Endothelial cell (in vitro differentiated cells): ENCODE measurements at places on chromosomes 6 and 20. TPM values are rescaled to one million over a fixed set of nuclear protein-coding genes. Genes with fewer than 3 reads are reported as not detected.

FERMT1 gene
- 0.62 TPM for total RNA-seq

CCDC170 gene
- 0.31 TPM for total RNA-seq

AK9 gene
- 3.5 TPM for total RNA-seq

- no peak for DNase-seq
Measured at GRCh38 chr6:13044390-13044789, 283.9 kb downstream of the TBC1D7 start.

DNA sequence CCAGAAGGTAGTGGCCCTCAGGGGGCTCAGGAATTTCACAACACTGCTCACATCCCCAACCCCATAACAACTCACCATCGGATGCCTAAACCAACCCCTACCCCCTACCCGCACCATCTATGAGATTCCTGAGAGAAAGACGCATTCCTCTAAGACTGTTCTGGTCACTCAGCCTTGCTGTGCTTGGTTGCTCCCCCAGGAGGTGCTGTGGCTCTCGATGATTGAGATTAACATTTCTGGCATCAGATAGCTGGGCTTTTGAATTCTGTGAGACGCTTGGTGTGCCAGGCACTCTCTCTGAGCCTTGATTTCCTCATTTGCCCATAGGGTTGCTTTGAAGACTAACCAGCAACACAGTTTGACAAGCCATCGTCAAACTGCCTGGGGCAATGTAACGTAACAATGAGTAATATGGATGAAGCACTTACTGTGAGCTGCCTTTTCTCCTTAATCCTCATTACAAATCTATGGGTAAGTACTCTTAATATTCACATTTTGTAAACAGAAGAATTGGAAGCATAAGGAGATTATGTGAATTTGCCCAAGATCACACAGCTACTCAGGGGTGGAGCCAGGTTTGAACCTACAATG lies 978 bp downstream of the WFDC6 start:
- no peak for DNase-seq

GRCh38 chr6:126628125-126628524 lies 288.2 kb downstream of the CENPW start:
- no peak for DNase-seq

DNA sequence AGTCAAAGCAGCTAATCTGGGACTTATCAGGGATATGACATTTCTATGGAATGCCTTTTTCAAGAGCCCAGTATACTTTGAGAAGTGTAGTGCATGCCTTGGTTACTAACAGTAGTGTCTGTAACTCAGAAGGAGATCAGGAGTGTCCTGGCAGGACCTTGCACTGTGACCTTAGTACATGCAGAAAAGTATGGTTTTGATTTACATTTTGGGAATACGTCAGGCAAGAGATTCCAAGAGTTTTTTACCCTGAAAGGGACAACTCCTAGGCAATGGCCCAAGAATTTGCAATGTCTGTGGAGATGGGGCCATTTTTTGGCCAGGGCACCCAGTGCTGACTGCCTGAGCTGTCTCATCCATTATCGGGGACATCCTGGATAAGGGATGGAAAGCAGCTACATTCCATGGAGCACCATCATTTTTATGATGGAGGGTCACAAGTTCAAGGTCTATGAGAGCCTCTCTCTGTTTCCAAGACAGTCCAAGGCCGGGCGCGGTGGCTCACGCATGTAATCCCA lies 80.2 kb downstream of the FAM50B start:
- no peak for DNase-seq

DNA sequence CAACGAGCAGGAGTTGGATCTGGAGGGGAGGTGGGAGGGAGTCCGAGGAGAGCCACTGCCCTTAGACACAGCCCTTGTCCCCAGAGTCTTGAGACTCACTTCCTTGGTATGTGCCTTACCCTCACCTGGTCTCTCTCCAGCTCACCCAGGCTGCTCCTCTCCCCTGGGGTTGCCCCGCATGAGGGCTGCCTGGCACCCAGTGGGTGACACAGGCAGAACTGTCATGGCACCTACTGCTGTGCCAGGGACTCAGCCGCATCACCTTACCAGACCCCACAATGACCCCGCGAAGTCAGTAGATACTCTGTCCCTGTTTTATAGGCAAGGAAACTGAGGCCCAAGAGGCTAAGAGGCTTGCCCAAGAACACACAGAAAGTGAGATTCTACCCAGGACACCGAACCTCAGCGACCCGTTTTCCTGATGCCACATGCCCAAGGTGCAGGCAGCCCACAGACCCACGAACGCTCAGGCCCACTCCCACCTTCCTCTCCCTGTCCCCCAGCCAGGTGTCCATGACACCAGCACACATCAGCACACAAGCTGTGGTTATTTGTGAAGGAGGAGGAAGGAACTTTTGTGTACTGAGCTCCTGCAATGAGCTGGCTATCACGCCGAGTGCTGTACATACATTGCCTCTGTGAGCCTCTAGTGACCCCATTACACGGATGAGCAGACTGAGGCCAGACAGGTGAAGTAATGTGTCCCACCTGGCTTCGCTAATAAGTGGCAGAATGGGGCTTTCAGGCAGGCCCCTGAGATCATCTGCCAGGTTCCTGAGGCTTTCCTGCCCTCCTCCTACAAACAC lies 168.1 kb downstream of the GRM4 start:
- DNase-seq, result no peak

DNA sequence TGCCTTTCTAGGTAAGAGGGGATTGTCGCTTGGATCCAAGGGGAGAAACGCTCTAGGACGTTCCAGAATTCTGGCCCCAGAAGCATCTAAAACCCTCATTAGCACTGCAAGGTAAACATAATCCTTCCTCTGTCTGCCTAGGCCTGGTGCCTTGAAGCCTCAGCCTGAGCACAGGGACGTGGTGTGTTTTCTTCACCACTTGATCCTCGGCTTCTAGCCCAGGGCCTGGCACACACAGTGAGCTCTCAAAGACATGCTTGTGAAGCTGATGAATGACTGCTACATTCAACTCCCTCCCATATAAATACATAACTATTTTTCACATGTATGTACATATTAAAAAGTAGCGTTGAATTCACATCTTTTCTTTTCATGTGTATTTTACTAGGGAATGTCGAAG lies 100.3 kb downstream of the ISM1 start:
- DNase-seq, result no peak

DNA sequence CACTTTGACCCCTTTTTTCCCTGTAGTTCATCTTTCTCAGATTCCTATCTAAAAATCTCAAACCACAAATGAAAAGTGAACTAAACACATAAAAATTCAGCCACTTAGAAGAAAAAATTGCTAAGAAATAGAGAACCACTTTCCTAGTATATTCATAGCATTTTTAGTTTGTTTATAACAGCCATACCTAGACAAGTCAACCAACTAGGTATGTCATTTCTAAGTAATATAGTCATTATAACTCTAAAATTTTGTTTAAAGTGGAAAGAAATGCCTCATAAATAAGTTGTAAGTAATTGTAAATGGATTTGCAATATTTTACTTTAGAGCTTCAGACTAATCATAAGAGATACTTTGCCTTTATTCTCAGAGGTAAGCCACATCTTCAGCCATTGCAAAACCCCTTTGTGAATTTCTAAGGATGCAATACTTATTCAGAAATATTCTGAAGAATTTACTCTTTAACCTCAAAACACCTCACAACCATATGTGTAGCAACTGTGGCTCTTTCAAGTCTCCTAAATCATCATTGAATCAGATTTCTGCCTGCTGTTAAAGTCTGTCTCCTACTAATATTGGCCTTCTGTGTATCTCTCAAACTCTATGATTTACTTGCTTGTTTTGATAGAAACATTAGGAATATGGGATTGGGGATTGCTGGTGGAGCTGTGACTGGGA lies 6.9 kb upstream of the SUMO4 start:
- no peak for DNase-seq
